ENCODE measurements at places on chromosomes 7 and 10. TPM values are rescaled to one million over a fixed set of nuclear protein-coding genes. Genes with fewer than 3 reads are reported as not detected.

The ANK3 gene
- polyA plus RNA-seq = not detected

The GJD4 gene
- polyA plus RNA-seq = not detected

The CNTNAP2 gene
- not detected for polyA plus RNA-seq

The MDFIC gene
- 19.9 TPM for polyA plus RNA-seq

The VWDE gene
- not detected for polyA plus RNA-seq
